ENCODE measurements at places on chromosomes 12 and 14.

GRCh38 chr12:193261-193660 lies 20.7 kb downstream of the SLC6A12 start:
- DNase-seq: no peak

DNA sequence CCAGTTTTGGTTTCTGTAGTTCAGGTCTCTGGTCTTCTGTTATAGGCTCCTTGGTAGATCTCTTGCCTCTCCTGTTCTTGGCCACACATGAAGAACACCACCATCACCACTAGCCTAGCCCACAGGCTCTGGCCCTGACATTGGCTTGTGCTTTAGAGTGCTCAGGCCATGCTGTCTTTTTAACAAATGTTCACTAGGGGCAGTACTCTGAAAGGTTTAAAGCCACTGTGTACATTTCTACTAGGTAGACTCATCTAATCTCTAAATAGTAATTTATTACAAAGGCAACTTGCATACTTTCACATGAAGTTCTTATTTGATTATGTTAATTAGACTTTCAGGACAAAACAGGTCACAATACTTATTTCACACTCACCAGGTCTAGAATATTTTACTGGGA lies 38.3 kb downstream of the PDE6H start:
- DNase-seq: no peak

DNA sequence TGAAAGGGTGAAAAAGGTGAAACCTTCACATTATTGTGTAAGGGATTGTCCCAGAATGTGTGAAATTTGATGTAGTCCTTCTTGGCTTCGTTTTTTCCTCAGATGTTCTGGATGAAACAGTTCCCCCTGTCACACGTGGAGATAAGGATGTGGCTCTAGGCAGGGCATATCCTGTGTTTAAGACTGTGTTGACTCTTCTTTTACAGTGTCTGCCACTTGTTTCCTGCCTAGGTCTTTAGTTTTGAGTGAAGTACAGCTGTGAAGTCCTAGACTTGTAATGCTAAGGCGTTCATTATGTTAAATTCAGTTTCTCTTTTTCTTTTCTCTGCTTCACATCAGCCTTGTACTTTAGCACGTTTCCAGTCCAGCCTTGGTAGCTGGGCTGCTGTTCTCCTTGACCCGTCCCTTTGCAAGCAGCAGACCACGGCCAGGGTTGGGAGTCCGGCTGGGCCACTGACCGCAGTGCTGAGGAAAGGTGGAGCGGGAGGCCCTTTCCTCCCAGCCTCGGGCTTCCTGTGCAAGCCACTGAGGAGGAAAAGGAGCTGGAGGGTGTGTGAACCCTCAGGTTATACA lies 59.1 kb downstream of the RASSF3 start:
- no peak for DNase-seq

DNA sequence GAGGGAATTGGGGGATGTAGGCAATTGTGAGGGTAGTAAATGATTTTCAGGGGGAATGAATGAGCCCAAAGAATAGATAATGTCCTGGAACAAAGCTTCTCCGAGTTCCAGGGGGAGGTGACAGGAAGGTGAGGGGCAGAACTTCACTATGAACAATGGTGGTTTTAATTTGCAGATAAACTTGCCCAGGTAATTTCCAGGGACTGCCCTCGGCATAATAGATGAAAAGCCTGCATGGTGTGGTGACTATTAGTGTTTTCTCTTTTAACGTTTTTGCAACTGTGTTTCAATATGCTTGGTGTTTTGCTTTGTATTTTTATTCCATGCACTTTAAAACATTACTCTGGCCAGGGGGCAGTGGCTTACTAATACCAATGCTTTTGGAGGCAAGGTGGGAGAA lies 325.2 kb upstream of the RGS6 start:
- DNase-seq: no peak

DNA sequence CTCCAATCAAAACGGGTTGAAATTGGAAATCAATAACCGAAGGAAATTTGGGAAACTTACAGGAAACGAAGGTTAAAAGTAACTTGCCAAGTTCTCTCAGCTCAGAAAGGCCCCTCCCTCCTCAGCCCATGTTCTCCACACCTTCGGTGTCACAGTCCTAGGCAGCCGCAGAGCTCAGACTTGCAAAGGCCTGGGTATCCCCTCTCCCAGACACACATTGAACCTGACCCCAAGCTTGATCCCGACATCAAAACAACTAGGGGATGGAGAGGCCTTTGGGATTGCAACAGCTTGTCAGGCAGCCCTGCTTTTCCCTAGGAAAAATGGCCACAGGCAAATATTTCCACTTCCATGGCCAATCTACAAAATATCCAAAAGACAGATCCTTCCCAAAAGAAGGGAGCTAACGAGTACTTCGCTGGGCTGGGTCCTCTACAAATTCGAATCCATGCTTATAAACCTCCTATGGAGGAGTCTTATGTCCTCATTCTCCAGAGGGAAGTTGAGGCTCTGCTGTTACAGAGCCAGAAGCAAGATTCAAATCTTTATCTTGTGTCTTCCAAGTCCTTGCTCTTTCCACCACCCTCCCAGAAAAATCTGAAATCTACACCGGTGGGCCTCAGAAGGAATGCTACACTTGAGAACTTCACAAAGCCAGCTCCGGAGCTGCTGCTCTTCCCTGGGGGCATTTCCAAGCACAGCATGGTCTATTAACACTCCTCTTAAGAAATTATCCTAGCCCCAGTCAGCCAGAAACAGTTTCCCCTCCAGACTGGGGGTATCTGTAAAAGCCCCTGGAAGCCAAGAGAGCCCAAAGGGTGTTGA lies 35.7 kb upstream of the PNMA1 start:
- DNase-seq: no peak

DNA sequence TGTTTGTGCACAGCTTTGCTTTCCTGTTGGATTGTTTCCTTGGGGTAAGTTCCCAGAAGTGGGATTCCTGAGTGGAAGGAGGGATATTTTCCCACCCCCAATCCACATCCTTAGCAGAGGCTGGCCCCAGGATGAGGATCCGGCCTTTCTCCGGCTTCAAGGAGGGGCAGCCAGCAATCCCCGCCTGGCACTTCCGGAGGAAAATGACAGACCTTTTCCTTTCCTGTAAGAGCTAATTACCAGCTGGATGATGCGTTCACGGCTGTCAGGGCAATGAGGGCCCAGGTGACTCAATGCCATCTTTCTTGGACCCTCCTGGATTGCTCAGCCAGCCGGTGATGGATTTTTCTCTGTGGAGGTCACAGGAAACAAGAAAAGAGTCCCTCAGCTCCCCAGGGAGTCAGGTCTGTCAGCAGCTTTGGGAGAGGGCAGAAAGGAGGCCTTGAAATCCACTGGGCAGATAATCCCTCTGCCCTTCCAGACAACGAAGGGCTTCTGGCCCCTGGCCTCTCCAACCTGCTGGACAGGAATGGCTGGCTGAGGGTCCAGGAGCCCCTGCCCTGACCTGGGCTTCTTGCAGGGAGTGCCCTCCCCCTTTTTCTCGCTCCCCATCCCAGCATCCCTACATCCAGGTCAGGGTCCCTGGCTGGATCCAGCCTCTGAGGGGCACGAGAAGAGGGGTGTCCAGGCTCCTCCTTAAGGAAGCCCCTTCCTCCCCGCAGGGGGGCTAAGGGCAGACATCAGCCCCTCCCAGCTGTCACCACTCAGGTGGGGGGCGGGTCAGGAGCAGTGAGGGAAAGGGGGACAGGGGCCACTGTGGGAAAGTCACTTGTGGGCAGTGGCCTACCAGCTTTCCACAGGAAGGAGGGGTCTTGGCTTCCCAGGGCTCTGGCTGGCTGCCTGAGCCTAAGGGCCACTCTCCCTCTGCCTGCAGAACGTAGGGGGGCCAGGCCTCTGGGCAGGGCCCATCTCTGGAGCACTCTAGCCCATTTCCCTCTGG lies 16.1 kb upstream of the CCDC85C start:
- peak; percentile 53 for DNase-seq

DNA sequence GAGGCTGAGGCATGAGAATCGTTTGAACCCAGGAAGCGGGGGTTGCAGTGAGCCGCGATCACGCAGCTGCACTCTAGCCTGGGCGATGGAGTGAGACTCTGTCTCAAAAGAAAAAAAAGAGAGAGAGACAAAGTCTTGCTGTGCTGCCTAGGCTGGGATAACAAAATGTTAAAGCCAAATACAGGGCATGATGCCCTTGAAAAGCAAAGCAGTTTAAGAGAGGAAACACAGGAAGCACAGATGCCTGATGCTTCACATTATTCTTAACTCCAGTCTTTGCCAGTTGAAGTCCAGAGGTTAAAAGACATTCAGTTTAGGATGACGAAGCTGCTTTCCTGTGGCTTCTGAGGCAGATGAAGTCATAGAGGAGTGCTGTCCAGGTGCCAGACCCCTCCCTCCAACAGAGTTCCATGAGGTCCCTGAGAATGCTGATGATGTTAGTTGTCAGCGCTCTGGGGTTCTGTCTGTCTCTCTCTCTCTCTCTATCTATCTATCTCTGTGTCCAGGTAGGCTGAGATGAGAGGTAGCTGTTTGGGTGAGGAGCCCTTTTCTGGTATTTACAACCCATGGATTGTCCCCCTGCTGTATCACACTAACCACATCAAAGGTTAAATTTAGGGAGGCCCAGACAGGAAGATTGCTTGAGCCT lies 4.9 kb upstream of the MRPL52 start:
- DNase-seq: peak; percentile 94

- DNase-seq: no peak
These were observed 57.9 kb upstream of the GPR68 start for GRCh38 chr14:91302391-91302790.

GRCh38 chr14:100187247-100187833 lies 27.9 kb upstream of the DEGS2 start:
- no peak for DNase-seq

- DNase-seq: no peak
These were observed 6.6 kb downstream of the PLBD1 start for GRCh38 chr12:14560904-14561574.

GRCh38 chr12:8563356-8563755 lies 22.7 kb upstream of the CLEC4E start:
- DNase-seq: no peak

- no peak for DNase-seq
These were observed 52.0 kb downstream of the WASHC3 start for GRCh38 chr12:102009796-102010195.

GRCh38 chr12:23217667-23218066 lies 592.7 kb downstream of the ETNK1 start:
- DNase-seq: no peak

DNA sequence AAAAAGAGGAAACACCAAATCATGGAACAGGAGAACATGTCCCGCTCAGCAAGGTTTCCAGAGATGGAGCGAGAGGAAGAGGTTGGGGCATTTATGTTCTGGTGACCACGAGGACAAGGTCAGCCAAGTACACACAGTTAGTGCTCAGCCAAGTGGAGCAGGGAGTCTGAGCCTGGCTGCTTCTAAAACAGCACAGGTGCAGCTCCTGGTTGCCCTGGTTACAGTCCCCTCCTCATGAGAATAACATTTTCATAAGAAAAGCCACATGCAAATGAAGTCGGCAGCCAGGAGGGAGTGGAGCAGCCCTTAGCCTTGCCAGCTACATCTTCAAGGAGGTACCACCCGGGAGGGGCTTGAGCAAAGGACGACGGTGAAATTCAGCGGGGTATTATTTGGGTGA lies 81.8 kb downstream of the NOS1 start:
- DNase-seq: no peak

DNA sequence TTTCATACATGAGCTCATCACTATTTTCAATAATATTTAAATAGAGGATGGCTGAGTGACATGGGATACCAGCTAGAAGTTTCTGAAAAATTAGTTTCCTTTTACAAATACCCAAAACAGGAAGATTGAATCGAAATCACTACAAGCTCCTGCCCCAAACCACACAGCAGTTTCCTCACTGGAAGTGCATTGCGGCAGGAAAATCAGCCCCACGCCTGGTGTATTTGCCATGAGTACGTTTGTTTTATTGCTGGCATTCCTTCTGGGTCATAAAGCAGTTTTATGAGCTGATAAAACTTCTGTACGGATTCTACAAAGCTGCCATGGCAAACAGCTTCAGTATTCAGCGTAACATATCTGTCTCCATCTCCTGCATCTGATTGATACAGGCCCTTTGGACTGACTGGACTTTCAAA lies 23.7 kb downstream of the CDC42BPB start:
- DNase-seq: no peak

DNA sequence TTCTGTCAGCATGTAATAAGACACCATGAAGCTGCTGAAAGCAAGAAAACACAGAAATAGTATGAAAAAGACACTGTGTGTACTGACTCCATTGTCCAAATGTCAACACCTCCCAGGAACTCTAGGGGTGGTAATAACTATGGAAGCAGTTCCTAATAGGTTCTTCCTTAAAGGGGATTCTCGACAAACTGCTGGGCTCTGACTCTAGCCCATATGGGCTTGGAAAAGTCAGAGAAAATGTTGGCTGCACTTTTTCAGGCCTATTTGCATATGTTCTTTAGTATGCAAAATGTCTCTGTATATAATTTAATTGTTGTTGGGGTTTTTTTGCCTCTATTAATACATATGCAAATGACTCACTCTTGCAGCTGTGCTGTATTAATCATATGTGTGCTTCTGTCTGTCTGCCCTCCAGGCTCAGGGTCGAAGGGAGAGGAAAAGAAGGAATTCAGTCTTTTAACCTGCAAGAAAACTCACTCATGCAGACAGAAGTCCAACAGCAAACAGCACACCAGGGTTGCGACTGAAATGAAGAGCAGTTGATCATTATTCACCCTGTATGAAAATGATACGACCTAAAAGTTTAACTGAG lies 317.6 kb downstream of the SOX5 start:
- no peak for DNase-seq

DNA sequence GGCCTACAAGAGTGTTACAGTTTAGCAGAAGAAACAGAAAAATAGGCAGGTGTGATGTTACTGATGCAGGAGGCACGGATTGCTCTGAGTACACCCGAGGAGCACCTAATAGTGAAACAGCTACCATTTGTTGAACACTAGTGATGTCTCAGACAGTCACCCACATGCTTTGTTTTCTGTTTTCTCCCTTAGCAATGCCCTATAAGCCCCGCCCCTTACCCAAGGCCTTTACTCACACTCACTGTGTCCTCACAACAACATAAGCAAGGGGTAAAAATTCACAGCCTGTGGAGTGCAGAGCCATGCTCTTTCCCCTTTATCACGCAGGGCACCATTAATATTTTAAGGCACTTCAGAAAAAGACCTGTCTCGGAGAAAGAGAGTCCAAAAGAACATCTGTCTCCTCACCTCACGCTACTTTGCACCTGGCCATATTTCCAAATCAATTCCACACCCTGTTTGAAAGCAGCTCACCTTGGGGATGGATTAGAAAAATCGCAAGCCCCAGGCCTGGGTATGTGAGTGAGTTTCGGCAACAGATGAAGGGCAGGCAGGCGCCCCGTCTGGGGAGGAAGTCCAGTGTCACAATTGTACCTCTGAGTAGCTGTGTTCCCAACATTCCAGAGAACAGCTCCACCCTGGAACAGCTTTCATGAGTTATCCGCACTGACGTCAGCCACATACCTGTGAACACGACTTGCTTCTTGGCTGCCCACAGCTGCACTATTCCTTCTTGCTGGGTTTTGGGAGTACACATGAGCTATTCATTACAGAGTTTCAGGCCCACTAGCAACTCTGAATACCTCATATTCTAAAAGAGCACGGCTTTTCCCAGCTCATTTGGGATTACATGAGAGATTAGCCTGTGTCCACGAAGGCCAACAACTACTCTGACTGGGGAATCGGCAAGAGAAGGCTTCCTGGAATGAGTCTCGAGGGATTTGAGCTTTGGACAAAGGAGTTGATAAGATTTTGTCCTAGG lies 26.0 kb downstream of the MAPK1IP1L start:
- peak; percentile 66 for DNase-seq

- no peak for DNase-seq
These were observed 110.3 kb downstream of the SINHCAF start for GRCh38 chr12:31215518-31216232.

All from AG10803 (cell line).